CD8-positive, alpha-beta T cell (primary cell): ENCODE measurements at places on chromosomes 7 and 10. TPM values are rescaled to one million over a fixed set of nuclear protein-coding genes. Genes with fewer than 3 reads are reported as not detected.

Gene HOXA5
- total RNA-seq: 0.81 TPM

DNA sequence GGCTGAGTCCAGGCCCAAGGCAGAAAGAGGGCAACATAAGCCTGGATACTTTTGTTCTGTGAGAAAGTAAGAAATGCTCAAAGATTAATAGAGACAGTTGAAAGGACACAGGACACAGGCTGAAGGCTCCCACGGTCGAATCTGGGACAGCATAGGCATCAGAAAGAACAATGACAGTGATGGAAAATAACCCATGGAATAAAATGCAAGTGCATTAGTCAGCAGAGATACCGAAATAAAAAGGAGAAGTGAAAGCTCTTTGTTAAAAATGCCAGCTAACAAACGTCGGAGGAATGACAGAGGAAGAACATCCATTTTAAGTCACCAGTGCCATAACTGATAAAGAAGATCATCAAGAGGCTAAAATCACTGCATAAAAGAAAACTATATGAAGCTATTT, 19.6 kb upstream of the AGAP5 start:
- DNase-seq: no peak

- DNase-seq: no peak
Measured at GRCh38 chr7:10343108-10343507, 630.6 kb upstream of the PHF14 start.

DNA sequence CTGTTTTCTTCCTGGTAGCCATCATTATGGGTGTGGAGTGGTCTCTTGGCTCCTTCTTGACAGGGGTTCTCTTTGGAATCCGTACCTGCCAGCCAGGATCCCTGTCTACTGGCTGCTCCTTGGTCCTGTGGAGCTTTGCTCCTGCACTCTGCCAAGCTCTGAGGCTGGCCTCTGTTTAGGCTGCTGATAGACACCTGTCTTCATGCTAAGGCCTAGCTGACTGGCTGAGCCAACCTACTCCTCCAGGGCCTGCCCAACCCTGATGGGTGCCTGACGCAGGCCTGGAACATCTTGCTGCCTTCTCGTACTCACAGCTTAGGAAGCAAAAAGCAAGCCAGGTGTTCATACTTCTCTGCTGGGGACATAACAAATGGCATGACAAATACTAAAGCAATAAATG, 333.6 kb upstream of the ZNF32 start:
- no peak for DNase-seq

Gene PDZD7
- total RNA-seq: 0.95 TPM

- no peak for DNase-seq
Measured at GRCh38 chr10:49106451-49106850, 8.9 kb downstream of the VSTM4 start.

- DNase-seq: no peak
Measured at GRCh38 chr10:1034758-1035157, 9.1 kb upstream of the IDI2 start.

DNA sequence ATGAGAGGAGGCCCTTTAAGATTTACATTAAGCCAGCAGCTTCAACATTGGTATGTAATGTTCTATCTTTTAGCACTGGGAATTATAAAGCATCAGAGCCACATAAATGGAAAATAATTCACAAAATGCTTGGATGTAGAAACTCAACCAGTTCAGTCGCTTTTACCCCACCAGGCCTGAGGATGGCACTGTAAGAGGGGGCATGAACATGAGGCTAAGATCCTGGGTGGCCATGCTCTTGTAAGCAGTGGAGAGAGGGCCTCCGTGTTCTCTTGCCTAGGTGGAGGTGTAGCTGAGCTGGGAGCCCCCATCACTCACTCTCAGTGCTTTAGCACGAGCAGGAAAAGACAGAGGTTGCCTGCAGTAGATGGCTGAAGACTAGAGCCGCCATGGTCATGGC, 238.8 kb downstream of the FANK1 start:
- DNase-seq: no peak

- peak; percentile 57 for DNase-seq
Measured at GRCh38 chr10:133357285-133358161, at the start of gene FUOM. TSS of gene FUOM (minus strand) at chr10:133358019. CDS start at chr10:133358007, 12 bp downstream.

GRCh38 chr10:23606456-23606855, 167.6 kb downstream of the OTUD1 start:
- no peak for DNase-seq
